ENCODE measurements at places on chromosomes 4 and X.

DNA sequence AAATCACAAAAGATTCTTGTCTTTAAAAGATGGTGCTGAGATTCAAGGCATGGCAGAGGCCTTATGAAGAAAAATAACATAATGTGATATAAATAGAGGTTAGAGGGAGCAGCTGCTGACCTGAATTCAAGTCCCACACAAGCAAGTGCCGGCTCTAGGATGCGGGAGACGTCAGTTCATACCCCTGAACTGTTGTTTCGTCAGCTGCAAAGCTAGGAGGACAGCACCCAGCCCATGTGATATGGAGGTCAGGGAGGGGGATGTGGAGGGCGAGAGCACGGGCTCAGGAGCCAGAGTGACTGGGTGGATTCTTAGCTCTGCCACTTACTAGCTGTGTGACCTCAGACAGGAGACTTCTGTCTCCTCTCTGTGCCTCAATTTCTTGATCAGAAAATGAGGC lies 77.9 kb downstream of the JAKMIP1 start:
- no peak for DNase-seq

DNA sequence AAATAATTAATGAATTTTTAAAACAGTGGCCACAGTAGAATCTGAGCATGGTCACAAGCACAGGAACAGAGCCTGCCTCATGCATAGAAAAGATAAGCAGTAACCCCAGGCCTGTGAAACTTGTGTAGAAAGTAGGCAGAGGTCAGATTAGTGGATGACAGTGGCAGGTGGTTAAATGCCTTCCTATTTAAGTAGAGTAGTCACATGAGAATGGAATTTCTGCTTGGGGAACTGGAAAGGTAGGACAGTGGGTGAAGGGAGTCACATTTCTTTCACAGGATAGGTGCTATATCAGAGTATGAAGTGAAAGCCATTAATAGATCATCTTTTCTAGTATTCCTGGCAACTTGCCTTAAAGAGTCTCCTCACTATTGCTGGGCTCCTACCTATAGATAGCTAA lies 34.9 kb upstream of the ASB12 start:
- no peak for DNase-seq

DNA sequence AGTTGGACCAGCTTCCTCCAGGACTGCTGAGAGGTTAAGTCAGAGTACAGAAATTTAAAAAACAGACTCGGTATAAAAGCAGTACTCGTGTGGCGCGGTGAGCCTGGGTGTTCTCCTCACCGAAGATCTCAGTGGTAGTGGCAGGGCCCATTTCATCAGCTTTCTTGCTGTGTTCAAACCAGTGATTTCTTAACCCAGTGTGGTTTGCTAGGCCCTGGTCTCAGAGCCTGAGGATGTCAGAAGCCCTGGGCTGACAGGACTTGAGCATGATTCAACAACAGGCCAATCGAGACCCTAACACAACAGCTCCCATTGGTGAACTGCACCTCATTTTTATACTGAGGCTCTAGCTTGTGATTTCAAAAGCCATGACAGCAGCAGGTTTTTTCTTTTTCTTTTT lies 23.2 kb downstream of the PRIMPOL start:
- no peak for DNase-seq

GRCh38 chrX:81120258-81120935 lies 81.3 kb downstream of the HMGN5 start:
- DNase-seq, result peak; percentile 2

GRCh38 chrX:4663085-4663484 lies 949.6 kb upstream of the PRKX start:
- no peak for DNase-seq

GRCh38 chr4:44756559-44756958 lies 30.2 kb upstream of the GNPDA2 start:
- DNase-seq, result no peak

- DNase-seq, result no peak
Measured at GRCh38 chrX:47574076-47574546, 8.1 kb upstream of the TIMP1 start.

GRCh38 chr4:17068891-17069290 lies 170.4 kb upstream of the LDB2 start:
- no peak for DNase-seq

DNA sequence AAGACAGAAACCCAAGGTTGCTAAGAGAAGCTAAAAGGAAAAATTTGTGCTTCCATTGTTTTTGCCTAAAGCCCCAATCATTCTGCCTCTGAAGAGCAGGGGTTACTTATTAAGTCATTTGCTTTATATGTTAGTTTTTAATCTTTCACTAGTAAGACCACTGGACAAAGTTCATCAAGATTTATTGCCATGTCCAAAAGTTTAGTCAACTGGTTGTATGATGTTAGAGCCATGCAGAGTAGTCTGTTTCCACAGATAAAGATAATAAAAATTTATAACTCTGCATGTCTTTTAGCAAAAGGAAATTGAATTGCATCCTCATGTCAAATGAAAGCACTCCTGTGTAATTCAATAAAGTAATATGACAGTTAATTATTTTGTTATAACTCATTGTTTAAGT lies 75.8 kb upstream of the PRKG2 start:
- no peak for DNase-seq

DNA sequence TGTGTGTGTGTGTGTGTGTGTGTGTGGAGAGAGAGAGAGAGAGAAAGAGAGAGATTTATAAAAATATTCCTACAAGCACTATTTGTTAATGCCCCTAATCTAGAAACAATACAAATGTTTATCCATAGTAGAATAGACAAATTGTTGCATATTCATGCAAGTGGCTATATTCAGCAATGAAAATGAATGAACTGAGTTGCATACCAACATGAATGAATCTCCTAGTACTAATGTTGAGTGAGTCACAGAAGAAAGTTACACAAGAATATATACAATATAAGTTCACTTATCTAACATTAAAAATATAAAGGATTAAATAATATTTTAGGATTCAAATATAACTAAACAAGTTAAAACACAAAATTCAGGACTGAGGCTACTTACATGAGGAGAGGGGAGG lies 456.8 kb upstream of the AMOT start:
- no peak for DNase-seq

DNA sequence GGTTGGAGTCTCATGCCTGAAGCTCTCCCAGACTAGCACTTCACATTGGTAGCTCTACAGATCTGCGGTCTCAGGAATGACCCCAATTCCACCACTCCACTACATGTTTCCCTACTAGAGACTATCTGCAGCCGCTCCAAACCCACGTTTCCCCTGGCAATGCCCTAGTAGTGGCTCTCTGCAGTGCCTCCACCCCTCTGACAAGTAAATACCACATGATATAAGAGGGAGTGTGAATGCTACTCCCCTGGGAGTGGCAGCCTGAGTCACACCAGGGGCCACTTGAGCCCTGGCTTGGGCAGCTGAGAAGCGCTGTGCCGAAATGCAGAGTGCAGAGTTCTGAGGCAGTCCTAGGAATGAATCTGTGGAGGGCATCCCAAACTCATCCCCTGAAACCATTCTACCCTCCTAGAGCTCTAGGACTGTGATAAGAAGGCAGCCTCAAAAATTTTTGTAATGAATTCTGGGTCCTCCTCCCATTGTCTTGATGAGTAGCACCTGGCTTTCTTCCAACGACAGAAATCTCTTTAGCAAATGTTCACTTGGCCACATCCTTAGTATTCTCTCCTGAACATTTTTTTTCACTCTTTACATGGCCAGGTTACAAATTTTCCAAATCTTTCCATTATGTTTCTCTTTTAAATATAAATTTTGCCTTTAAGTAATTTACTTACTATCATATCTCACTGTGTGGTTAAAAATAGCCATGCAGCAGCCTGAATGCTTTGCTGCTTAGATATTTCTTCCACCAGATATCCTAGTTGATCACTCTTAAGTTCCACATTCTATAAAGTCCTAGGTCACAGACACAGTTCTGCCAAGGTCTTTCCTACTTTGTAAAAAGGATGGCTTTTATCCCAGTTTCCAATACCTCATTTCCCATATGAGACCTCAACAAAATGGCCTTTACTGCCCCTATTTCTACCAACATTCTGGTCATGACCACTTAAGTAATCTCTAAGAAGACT lies 160.2 kb upstream of the CPEB2 start:
- no peak for DNase-seq

DNA sequence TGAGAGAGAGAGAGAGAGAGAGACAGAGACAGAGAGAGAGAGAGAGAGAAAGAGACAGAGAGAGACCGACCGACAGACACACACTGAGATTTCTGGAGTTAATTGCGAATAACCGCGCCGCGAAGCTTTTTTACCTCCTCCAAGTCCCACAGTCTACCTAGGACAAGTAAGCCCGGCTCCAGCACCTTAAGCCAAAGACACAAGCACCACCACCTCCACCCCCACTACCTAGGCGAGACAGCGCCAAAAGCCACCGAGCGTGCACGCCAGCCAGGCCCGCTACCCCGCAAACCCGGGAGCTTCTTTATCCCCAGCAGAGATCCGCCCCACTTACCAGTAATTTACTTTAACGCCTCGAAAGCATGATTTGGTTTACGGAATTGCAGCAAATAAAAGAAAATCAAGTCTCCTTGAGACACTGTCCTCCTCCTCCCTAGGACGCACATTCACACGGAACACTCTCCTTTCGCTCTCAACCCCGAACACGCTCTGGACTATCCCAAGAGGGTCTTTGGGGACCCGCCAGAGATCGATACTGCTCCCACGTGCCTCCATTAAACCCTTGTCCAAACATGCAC lies 649.6 kb upstream of the DIPK2B start:
- DNase-seq, result no peak

GRCh38 chrX:134821370-134821769 lies 163.1 kb upstream of the PLAC1 start:
- peak; percentile 34 for DNase-seq

All from suppressor macrophage (primary cell).